ENCODE measurements at places on chromosomes 3 and 15. TPM values are rescaled to one million over a fixed set of nuclear protein-coding genes. Genes with fewer than 3 reads are reported as not detected.
A peak's percentile ranks its signal among the peaks of the same experiment; 100 is the strongest.

GRCh38 chr3:170027233-170028102 is 10.3 kb upstream of the GPR160 start:
- peak; percentile 45 for DNase-seq

GRCh38 chr3:141456301-141456625 is 30.6 kb upstream of the RASA2 start:
- DNase-seq: no peak

DNA sequence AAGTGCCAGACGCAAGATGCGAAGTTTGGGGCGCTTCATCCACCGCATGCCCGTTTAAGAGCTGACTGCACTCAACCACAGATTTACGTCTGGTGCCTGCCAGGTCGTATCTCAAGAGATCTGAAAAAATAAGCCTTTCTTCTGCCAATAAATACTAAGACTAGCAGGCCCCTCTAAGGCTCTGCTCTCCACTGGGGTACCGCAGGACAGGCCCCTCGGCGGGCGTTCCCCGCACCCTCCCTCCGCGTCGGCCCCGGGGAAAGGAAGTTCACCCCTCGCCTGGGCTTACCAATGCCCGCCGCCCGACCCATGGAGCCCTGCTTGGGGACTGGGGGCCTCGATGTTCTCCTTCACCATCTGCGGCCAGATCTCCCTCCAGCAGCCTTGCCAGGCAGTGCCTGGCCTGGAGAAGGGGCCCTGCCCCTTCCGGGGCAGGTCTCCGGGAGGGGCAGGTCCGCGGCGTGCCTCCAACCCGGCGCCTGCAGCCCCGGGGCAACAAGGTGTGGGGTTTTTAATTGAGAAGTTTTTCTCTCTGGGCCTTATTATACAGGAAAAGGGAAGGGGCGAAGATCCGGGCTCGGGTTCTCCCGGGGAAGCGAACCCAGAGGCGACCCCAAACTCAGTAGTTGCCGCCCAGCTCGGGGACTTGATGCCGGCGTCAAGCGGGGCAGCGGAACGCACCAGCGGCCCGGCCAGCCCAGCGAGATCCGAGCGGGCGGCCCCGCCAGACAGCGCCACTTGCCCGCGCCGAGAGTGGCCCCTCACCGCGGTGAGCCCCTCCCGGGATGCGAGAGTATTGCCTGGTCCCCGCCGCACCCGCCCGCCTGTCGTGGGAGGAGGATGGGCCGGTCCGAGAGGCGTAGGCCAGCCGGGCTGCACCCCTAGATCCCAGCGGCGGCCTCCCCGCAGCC is 735 bp downstream of the GOLGA8B start:
- DNase-seq: peak; percentile 61

DNA sequence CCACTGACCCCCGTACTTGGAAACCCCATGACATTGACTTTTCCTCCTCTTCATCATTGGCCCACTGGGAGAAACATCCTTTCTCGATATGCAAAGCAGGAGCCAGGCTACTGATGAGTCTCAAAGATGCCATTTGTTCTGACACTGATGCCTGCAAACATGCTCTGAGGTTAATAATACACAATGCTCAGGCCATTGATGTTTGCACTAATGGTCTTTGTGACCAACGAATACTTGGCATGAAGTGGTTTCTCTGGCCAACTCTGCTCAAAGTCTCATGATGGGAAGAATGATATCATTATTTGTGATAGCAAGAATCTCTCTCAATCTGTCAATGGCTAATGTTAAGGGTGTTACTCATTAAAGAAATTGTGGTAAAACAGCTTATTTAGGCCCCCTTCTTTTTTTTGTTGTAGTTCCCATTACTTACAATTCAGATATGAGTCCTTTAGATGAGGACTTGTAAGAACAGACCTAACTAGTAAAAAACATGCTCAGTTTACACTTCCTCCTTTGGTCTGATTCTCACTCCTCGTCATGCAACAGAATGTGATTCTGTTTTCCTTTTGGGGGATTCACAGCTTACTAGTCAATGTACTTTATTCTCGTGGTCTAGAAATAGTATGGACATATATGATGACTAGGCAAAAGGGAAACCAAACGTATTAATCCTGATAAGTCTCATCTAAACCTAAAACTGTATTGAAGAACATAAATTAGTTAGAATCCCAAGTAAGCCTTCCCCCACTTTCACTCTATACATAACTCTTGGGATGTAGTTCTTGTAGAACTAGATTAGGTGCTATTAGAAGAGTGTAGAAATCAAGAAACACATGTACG is 488.8 kb upstream of the DPPA4 start:
- no peak for DNase-seq

DNA sequence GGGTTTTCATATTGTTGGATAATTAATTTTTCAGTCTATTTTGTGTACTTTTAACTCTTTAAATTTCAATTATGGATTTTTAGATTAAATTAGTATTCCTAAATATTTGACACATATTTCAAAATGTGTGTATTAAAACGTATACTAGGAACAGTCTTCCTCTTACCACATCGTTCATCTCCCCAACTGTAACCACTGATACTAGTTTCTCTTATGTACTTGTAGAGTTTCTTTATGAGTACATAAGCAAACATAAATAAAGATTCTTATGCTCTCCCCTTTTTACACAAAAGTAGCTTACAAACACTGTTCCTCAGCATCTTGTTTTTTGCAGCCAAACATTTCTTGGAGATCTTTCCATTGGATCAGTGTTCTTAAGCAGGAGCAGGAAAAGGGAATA is 45.9 kb downstream of the CMSS1 start:
- DNase-seq: no peak

DNA sequence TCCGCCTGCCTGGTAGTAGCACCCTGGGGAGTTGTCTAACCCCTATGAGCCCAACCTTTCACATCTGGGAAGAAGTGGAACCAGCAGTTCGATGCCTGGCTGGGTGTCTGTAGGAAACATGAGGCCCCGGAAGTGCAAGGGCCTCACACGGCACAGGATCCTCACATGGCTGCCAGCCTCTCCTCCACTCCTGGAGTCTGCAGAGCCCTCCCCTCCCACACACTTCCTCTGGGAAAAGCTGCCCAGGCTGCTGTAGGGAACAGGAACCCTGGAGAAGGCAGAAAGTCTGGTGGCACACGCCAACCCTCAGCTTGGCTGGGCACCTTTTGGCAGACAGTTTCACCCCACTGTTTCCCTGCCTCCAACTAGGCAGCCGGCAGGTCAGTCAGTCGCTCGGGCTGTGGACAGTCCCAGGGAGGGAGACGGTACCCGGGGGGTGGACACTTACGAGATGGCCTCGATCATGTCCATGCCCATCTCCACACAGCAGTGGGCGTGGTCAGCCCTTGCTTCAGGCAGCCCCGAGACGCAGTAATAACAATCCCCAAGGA is 118.4 kb downstream of the ADCY5 start:
- no peak for DNase-seq

DNA sequence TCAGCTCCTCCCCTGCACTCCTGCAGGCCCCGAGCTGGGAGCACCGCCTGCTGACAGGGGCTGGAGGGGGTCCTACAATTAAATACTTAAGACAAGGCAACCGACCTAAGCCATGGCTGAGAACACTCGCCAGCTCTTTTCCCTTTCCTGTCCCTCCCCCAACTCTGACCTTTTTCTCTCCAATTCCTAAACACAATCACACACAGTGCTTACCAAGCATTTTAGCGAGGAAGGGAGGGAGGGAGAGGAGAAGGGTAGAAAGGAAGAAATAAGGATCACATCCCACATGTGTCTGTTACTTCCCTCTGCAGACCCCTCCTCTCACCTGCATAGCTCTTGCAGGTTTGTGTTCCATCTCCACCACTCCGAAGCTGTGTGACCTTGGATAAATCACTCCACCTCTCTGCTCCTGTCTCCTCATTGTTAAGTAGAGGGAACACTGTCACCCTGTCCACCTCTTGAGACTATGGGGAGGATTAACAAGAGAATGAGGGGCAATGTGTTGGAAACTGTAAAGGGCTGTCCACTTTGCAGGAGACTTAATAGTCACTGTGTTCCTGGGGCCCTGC is 63.6 kb downstream of the CYP11A1 start:
- DNase-seq: no peak

GRCh38 chr15:74776821-74777768 is 4.8 kb upstream of the CSK start:
- DNase-seq: peak; percentile 68

GRCh38 chr3:48614044-48614443 is 4.6 kb upstream of the UQCRC1 start:
- peak; percentile 47 for DNase-seq

The CCR2 gene
- not detected for total RNA-seq

The LXN gene
- total RNA-seq: 5.7 TPM

The LZTFL1 gene
- 8.8 TPM for total RNA-seq
